ENCODE measurements at places on chromosomes 6 and 20. TPM values are rescaled to one million over a fixed set of nuclear protein-coding genes. Genes with fewer than 3 reads are reported as not detected.
A peak's percentile ranks its signal among the peaks of the same experiment; 100 is the strongest.

DNA sequence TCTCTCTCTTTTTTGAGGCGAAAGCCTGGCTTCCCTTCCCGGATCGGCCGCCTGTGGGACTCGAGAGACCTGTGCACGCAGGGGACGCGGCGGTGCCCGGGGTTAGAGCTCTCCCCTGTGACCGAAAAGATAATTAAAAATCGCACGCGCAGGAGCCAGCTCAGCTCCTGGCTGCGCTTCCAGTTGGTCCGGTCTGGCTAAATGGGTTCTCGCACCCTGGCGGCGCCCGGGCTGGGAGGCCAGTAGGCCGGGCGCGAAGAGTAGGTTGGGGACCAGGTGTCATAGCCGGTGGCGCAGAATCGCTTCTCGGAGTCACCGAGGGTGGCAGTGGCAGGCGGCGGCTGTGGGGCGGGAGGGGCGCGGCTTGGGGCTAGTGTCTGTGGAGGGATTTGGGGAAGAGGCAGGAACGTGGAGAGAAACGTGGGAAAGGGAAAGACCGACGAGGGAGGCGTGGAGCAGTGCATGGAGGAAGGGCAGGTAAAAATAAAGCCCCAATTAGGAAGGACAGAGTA is 41.9 kb upstream of the SUPT3H start:
- H3K4me3 ChIP-seq, result no peak overlapping the region
- H3K4me1 ChIP-seq, result peaks cover 24% of the 10 kb centered on the region
- H3K27ac ChIP-seq, result no peak overlapping the region
- peaks cover 68% of the 10 kb centered on the region for H3K27me3 ChIP-seq
- H3K36me3 ChIP-seq, result no peaks in the 10 kb centered on the region
- DNase-seq, result peak; percentile 42

DNA sequence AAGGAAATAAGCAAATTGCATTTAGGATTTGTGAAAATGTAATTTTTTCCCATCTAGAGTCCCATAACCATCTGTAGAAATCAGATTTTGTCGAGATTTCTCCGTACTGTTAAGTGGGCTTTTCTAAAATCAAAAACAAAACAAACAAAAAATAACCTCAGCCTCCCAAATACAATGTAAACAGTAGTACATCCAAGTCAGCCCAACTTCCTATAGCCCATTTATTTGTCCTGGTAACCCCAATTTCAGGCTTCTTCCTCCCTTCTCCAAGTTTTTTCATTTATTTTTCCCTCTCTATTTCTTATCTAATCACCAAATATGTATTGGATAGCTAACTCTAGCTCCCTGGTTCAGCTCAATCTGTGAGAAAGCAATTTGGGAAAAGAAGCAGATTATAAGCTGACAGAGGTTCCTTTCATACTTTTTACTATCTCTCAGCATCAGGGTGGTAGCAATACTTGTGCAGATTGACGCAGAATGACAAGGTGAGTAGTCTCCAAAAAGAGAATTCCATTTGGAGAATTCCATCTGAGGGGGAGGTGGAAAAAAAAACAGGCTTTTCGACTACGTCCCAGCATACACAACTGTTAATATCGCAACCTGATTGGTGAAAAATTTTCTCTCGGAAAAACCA is 132.6 kb upstream of the BTN3A2 start:
- no peak for DNase-seq
- peaks cover 25% of the 10 kb centered on the region for H3K4me1 ChIP-seq
- no peak overlapping the region for H3K27ac ChIP-seq
- no peak overlapping the region for H3K4me3 ChIP-seq
- H3K36me3 ChIP-seq, result no peaks in the 10 kb centered on the region

- no peak overlapping the region for H3K27ac ChIP-seq
- no peak for DNase-seq
- no peaks in the 10 kb centered on the region for H3K27me3 ChIP-seq
- no peaks in the 10 kb centered on the region for H3K36me3 ChIP-seq
- H3K4me3 ChIP-seq, result no peak overlapping the region
Measured at GRCh38 chr6:145530454-145530853, 204.9 kb downstream of the EPM2A start.

GRCh38 chr6:136465766-136466303 is 84.4 kb downstream of the MAP7 start:
- no peak overlapping the region for H3K4me3 ChIP-seq
- DNase-seq, result no peak
- H3K27ac ChIP-seq, result no peak overlapping the region
- no peaks in the 10 kb centered on the region for H3K36me3 ChIP-seq

GRCh38 chr6:166687070-166687878 is 60.2 kb upstream of the RPS6KA2 start:
- H3K36me3 ChIP-seq, result no peaks in the 10 kb centered on the region
- H3K27me3 ChIP-seq, result peaks cover 24% of the 10 kb centered on the region
- H3K27ac ChIP-seq, result no peak overlapping the region

DNA sequence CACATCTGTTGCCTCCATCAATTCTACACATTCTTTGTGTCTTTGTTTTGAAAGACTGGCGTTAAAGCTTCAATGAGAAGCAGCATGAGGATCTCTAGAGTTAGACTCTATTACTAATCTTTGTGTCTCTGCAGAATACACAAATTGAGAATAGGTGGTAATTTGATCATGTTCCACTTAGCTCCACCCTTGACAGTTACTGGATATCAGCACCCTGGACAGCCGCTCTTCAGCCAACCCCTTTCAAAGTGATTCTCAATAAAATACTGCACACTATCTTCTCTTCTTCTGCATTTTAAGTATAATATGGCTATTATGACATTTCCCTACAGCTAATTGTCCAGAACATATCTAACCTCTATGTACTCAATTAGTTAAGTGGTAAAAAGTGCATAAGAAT is 54.3 kb upstream of the CNR1 start:
- H3K36me3 ChIP-seq, result no peaks in the 10 kb centered on the region
- no peak overlapping the region for H3K27ac ChIP-seq
- peak; percentile 2 for DNase-seq
- H3K4me3 ChIP-seq, result no peak overlapping the region
- H3K27me3 ChIP-seq, result no peaks in the 10 kb centered on the region

DNA sequence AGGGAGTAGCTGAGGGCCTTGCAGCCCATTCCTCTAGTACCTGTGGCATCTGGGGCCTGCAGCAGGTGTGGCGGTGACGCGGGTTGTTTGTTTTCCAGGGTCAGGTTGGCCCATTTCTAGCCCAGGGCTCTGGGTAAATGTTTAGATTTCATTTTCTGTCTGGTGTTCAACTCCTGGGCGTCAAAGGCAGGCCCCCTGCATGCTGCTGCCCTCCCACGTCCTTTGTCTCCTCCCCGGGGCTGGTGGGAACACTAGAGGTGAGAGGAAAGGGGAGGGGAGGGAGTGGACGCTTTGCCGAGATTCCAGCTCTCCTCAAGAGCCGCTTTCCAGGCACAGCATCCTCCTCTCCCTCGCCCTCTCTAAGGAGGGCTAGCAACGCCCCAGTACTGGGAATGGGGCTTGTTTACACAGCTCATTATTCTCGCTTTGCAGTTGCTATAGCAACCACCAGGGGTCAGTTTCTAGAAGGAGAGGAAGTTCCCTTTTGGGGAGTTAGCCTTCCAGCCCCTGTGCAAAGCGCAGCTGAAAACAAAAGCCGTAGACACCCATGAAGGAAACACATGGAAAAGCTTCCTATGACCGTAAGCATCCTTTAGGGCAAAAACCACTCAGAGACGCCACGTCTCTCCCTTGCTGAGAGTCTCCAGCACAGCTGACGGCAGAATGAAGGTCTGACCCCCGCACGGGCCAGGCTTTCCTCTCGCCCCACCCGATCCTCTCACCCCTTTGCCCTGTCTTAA is 170.6 kb downstream of the LY86 start:
- no peak overlapping the region for H3K4me3 ChIP-seq
- no peak overlapping the region for H3K27ac ChIP-seq

DNA sequence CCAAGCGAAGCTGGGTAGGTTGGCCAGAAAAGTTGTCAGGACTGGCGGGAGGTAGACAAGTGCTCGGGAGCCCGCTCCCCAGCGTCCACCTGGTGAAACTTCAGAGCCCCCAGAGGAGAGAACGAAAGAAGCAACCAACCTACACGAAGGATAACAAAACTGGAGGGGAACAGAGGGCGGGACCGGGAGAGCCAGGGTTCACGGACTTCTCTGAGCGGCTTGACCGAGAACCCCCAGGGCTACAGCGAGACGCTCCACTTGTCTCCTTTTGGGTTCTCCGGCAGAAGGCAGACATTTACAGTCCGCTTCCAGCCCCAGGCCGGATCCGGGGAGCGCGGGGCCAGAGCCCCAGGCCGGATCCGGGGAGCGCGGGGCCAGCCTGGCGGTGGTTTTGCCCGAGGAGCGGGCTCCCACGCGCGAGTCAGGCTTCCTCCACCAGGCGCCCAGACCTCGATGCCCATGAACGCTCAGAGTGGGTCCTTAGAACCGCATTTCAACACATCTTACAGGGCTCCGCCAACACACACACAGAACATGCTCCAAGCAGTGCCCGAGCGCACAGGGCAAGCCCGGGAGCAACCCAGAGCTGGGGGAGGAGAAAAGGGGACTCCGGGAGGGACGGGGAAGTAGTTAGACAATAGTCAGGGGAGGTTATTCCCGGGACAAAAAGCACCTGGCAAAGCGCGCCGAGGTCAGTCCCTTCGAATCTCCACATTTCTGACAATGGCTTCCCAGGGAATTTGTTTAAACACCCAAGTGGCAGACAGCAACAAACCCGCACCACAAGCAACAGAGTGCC is 1.1 kb downstream of the PTPRK start:
- peak overlapping the region; percentile 97 for H3K4me3 ChIP-seq
- peaks cover 55% of the 10 kb centered on the region for H3K4me1 ChIP-seq
- no peaks in the 10 kb centered on the region for H3K27me3 ChIP-seq
- peak overlapping the region; percentile 93 for H3K27ac ChIP-seq

GRCh38 chr6:6007366-6008088 is 802 bp upstream of the NRN1 start:
- peak overlapping the region; percentile 29 for H3K4me3 ChIP-seq
- H3K4me1 ChIP-seq, result peaks cover 17% of the 10 kb centered on the region

ARMC2 gene
- 4.4 TPM for total RNA-seq

GGT7 gene
- total RNA-seq, result 1.9 TPM

DLL1 gene
- not detected for total RNA-seq
